ENCODE measurements at places on chromosomes 5 and 9.

GRCh38 chr9:13974891-13975290, 339.1 kb downstream of the NFIB start:
- DNase-seq = no peak

GRCh38 chr9:93224591-93224990, 40.7 kb downstream of the WNK2 start:
- DNase-seq = no peak

DNA sequence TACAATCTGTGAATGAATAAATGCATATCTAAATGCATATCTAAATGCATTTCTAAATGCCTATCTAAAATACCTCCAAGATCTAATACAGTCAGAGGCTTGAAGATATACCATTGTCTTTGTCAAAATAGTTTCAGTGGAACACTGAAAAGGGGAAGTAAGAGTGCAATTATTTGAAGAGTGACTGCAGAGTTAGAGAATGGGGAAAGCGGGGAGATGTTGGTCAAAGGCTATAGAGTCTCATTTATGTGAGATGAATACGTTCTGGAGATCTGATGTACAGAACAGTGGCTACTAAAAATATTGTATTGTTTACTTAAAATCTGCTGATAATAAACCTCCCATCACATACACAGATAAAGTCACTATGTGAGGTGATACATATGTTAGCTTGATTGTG, 1126.2 kb upstream of the CDH9 start:
- no peak for DNase-seq

DNA sequence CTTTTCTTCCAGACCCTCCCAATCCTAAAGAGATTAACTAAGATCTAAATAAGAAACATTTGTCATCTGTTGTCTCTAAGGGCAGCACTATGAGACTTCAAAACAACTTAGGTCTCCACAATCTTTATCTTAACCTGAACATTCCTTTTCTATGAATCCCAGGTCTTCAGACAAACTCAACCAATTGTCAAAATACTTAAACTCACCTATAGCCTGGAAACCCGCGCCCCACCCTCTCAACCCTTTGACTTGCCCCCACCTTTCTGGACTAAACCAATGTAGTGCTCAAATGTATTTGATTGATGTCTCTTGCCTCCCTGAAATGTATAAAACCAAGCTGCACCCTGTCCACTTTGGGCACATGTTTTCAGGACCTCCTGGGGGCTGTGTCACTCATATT, 76.5 kb upstream of the DMRT1 start:
- no peak for DNase-seq

DNA sequence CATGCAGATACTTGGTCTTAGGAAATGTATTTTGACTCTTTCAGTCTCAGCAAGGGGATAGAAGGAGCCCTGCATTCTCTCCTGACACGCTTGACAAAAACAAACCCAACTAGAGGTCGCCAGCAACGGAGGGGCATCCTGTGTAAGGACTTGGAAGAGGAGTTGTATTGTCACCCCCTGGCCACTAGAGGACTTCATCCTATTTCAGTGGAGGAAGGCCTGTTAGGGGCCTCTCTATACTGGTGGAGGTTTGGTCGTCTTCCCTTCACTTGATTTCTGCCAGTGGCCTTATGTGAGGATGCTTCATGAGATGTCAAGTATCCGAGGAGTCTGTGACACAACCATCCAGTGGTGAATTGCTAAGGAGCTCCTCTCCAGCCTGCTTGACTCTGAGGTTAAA, 122.8 kb upstream of the STC2 start:
- peak; percentile 50 for DNase-seq

DNA sequence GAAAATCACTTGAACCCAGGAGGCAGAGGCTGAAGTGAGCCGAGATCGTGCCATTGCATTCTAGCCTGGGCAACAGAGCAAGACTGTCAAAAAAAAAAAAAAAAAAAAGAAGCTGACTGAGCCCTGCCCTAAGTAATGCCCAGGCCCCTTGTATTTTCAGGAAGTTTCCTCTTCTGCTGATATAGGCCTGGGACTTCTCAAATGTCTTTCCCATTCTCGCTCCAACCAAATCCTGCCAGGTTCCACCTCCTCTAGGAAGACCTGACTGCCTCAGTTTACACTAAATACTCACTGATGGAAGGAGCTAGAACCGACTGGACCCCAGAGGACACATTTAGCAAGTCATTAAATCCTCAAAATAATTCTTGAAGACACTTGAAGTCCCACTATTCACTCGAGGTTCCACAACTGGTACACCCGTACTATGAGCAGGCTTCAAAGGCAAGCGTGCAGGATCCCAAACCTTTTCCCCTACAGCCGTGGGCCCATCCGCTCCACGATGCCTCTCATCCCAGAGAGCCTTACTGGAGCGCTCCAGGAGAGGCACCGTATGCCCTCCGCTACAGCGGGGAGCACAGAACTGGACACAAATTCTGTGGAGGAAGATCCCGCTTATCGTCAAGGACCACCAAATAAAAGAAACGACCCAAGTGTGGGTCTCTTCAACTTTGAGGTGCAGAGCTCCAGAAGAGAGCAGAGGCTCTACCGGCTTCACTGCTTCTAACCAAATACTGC, 676 bp downstream of the NOL6 start:
- DNase-seq = no peak

GRCh38 chr9:90818279-90818678, 16.7 kb downstream of the SYK start:
- DNase-seq = no peak

- no peak for DNase-seq
Observed at GRCh38 chr5:125005266-125005665, 258.8 kb upstream of the ZNF608 start.

GRCh38 chr9:121075251-121076036, 689 bp downstream of the CNTRL start:
- DNase-seq = peak; percentile 34

DNA sequence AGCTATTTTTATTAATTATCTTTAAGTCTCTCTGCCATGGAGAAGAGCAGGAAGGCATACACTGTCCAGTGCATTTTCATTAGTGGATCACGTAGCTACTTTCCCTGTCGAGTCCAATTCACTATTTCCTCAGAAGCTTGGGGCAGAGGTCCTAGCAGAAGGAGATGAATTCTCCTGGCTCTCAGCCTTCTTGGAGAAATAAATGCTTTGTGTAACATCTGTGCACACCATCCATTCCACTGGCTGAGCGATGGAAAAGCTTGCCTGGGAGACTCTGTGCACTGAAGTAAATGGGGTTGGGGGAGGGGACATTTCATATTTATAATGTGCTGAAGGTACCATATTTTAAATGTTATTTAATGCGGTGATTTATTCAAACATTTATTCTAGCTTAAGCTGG, 23.4 kb downstream of the PROP1 start:
- DNase-seq = no peak

- no peak for DNase-seq
Observed at GRCh38 chr5:154923441-154924430, 14.3 kb downstream of the GEMIN5 start.

GRCh38 chr5:137734331-137734730, 1.6 kb downstream of the KLHL3 start:
- no peak for DNase-seq

DNA sequence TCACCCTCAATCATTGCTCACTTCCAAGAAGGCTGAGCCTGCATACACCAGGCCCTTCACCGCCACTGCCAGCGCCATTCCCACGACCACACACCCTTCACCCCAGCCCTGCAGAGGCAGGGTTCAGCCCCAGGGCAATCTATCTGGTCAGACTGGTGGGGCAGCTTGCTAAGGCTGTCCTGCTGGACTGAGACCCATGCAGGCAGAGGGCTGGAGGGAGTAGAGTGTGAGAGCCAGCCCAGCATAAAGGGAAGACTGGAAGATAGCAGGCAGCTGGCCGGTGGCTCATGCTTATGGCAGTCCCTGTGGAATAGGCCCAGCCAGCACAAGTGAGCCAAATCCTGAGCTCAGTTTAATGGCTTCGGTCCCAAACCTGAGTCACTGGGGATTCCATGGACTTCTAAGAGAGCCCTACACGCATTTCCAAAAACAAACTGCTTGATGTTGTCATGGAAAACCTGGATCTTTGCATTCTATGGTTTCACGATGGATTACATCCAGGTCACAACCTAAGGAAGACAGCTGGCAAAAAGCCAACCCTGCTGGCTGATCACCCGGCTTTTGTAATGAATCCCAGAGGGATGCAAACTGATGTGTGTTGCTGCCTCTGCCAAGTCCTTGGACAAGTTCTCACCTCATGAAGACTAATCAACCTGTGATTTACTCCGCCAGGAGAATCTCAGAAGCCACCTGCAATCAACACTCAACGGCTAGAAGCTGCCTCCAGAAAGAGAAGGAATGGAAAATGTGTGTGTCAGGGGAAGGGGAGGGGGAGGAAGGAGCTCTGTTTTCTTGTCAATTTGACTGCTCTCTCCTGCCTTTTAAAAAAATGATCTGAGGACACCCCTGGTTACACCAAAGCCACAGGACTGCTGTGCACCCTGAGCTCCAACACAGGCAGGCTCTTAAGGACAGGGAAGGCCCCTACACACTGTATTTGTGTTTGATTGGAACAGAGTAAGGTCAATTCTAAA, 143.6 kb downstream of the LHFPL2 start:
- no peak for DNase-seq

DNA sequence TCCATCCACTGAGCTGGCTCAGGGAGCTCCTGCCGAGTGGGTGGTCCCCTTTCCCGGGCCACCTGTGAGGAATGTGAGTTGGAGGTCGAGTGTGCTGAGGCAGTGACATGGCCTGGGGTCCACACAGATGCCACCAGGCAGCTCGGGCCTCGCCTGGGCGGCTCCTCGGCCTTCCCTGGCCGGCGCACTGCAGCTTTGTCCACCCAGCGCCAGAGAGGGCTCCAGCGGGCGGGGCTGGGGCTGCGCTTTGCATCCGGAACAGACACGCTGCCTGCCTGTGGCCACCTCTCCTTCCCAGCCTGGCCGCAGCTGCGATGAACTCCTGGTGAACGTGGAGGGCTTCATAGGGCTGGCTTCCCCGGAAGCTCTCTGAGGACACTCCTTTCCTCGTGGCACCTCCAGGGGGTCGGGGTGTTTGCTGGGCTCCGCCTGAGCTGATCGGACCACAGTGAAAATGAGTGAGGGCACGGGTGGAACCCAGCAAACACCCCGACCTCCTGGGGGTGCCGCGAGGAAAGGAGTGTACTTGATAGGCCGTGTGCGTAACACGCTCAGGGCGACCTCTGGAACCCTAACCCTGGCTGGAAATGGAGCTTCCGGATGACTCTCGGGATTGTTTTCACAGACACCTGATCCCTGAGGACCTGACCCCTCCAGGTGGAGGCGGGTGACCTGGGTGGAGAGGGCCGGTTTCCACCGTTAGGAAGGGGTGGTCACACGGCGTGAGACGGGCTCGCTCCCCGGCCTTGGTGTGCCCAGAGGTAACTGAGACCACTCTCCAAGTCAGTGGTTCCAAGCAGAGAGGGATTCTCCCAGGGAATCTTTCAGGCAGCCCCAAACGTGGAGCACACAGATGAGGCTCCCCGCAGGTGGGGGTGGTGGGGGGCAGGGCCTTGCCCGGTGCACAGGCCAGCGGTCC, 31.8 kb upstream of the RXRA start:
- DNase-seq = no peak

GRCh38 chr5:68722357-68722756, 371.5 kb upstream of the SLC30A5 start:
- DNase-seq = no peak

- no peak for DNase-seq
Observed at GRCh38 chr5:2525351-2525750, 226.1 kb downstream of the IRX2 start.

GRCh38 chr5:41835645-41836044, 34.6 kb downstream of the OXCT1 start:
- no peak for DNase-seq

- peak; percentile 26 for DNase-seq
Observed at GRCh38 chr9:135584371-135584770, 22.8 kb downstream of the PAEP start.
